ENCODE measurements at places on chromosomes 13 and 19.

GRCh38 chr13:88456151-88456550 is 785.0 kb downstream of the SLITRK5 start:
- no peak for DNase-seq

GRCh38 chr13:75195495-75196146 is 286.3 kb downstream of the TBC1D4 start:
- DNase-seq = no peak

- DNase-seq = no peak
Measured at GRCh38 chr19:50874211-50874610, 972 bp downstream of the KLK2 start.

- no peak for DNase-seq
Measured at GRCh38 chr19:1811942-1812425, at the start of gene ATP8B3. TSS of gene ATP8B3 (minus strand) at chr19:1812276. CDS start at chr19:1811736, 540 bp downstream.

All from stimulated activated CD8-positive, alpha-beta memory T cell treated with anti-CD3 and anti-CD28 coated beads, Interleukin-7, amount 100 ng/mL, for 24 hours (primary cell).